Epithelial cell of proximal tubule (primary cell): ENCODE measurements at places on chromosomes 4 and X. TPM values are rescaled to one million over a fixed set of nuclear protein-coding genes. Genes with fewer than 3 reads are reported as not detected.

SPOCK3 gene
- 0.06 and 0.22 TPM in 2 replicates for total RNA-seq

TMPRSS11A gene
- total RNA-seq, result not detected in 2 replicates

CWH43 gene
- 0.52 and 1.6 TPM in 2 replicates for total RNA-seq

BTK gene
- total RNA-seq, result 0.14 TPM in 1 of 2 replicates, not detected in the other

PNCK gene
- 0.86 TPM in 1 of 2 replicates, not detected in the other for total RNA-seq

SPANXA2 gene
- total RNA-seq, result not detected in 2 replicates

PKD2 gene
- 14.1 and 14.7 TPM in 2 replicates for total RNA-seq

SFRP2 gene
- total RNA-seq, result not detected in 2 replicates

FAM9C gene
- not detected in 2 replicates for total RNA-seq

NOX1 gene
- not detected in 2 replicates for total RNA-seq

REELD1 gene
- total RNA-seq, result not detected in 2 replicates

DNA sequence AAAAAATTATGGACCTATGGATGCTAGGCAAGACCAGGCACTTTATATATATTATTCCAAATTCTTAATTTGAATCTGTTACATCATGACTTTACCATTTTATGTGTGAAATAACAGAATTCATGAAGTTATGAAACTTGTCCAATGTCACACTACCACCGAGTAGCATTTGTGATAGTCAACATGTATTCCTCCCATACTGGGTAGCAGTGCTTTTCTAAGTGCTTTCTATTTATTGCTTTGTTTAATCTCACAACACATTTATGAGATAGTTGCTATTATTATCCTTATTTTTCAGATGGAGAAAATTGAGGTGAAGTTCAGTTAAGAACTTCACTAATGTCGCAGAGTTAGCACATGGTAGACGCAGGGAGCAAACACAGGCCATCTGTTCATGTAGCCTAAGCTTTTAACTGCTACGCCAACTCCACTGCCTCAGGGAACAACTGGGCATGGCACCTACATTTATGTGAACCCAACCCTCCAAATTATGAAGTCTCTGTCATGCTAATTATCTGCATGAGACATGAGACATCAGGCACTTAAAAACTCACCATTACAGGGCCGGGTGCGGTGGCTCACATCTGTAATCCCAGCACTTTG lies 20.8 kb downstream of the GUCY1A1 start:
- no peak for DNase-seq

DNA sequence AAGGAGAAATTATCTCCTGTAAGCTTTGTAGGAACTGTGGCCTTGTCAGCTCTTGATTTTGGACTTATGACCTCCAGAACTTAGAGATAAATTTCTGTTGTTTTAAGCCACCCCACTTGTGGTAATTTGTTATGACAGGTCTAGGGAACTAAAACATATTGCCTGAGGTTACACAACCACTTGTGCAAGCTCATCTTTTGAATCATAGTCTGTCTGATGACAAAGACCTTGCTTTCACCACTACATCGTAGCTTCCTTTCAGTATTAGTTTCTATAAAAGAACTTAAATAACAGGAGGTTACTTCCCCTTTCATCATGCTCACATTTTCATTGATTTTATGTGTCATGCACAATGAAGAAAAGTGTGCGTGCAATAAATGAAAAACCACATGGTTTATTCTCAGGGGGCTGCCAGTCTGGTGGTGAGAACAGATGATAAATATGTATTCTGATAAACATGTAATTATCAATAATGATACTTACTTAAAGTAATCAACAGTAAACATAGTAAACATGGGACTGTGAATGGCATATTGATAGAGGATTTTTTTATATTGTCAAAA lies 690.0 kb upstream of the HS3ST1 start:
- no peak for DNase-seq

GRCh38 chr4:186216465-186217024 lies 10.8 kb upstream of the KLKB1 start:
- no peak for DNase-seq

GRCh38 chr4:183600189-183600685 lies 58.7 kb downstream of the RWDD4 start:
- DNase-seq, result no peak

GRCh38 chr4:57037982-57038604 lies 59.4 kb downstream of the POLR2B start:
- no peak for DNase-seq

- DNase-seq, result no peak
Observed at GRCh38 chr4:32145987-32146386, 1425.8 kb downstream of the PCDH7 start.

DNA sequence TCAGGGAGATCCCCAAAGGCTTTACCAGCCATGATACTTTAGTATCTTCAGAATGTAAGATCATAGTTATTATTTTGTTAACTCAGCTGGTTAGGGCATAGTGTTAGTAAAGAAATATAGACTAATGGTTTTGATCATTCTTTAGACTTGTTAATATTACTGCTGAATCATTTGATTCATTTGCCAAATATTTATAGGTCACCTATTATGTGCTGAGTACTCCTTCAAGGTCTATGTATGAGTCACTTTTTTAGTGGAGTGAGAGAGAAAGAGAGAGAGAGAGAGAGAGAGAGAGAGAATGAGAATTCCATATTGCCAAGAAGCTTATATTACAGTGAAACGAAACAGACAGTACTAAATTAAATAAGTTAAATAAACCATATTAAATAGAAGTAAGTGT lies 110.3 kb downstream of the UBE2NL start:
- peak; percentile 44 for DNase-seq

GRCh38 chrX:108362026-108362425 lies 76.2 kb downstream of the COL4A6 start:
- no peak for DNase-seq

- no peak for DNase-seq
Observed at GRCh38 chr4:95465010-95465409, 83.8 kb downstream of the UNC5C start.

GRCh38 chr4:159185591-159186023 lies 82.7 kb downstream of the RAPGEF2 start:
- DNase-seq, result no peak

DNA sequence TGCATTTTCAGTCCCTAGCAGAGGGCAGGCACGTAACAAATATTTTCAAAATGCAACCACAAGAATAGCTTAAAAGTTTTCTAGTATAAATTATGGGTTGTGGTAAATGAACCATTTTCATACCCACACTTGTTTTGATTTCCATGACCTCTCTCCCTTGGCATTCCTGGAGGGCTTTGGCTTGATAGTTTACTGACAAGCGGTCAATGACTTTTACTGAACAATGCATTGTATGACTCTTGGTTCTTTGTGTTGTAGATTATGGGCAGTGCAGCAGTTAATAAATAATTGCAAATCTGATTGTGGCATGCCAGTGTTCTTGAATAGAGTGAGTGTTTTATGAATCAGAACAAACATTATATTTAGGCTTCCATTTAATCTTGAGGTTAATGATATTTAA lies 285.2 kb upstream of the ARX start:
- no peak for DNase-seq

DNA sequence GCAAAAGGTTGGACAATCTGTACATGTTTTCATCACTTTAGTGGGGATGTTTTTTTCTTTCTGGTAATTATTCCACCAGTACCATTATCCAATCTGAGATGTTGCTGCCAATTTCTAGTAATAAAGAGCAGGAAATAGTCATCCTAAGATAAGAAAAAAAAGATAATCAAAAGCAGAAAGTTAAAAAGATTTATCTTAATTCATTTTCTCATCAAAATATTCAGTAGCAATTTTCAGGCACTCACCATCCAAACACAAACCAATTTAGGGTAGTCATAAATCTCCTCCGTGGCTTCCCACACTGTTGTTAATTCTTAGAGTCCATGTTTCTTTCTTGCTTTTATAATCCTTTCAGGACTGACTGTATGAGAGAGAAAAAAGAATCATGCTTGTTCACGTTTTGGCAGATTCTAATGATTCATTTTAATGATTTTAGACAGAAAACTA lies 263.7 kb upstream of the UGT8 start:
- no peak for DNase-seq

- DNase-seq, result no peak
Observed at GRCh38 chr4:84597450-84597849, 14.5 kb downstream of the CDS1 start.

- no peak for DNase-seq
Observed at GRCh38 chr4:14529653-14530052, 472.6 kb upstream of the CPEB2 start.

GRCh38 chr4:42627885-42628646 lies 28.8 kb downstream of the ATP8A1 start:
- DNase-seq, result no peak

DNA sequence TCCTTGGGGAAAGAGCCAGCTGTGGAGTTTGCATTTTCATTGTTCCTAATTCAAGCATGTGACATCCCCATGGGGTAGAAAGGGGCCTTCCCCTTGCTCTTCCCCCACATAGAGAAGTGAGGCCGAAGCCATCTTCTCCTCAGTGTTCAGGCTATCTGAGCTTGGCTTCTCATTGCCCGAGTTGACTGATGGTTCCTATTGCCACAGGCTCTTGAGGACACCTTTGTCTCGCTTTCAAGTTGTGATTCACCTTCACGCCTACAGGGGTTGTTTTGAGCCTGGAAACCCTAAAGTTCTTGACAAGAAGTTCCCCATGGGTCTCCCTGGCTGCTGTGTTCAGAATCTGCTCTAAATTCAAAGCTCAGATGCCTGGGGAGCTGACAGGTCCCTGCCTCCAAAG lies 25.0 kb downstream of the CCNQ start:
- DNase-seq, result no peak

DNA sequence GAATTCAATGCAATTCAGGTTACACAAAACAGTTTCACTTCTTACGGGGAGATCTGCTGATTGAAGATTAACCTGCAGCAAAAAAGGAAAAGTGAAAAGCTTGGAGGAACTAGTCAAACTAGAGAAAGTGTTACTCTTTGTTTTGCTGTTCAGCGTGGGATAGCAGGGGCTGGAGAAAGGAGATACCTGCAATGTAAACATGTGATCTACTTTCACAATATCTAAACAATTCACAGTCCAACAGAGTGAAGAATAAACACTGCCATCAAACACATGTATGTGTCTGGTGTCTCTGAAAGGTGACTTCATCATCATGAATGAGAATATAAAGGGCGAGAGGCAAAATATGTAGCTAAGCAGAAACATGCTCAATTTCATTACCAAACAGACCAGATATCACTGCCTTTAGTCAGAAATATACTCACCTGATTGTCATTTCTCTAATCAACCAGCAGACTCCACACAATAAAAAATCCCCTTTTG lies 26.4 kb downstream of the NIPAL1 start:
- DNase-seq, result no peak

DNA sequence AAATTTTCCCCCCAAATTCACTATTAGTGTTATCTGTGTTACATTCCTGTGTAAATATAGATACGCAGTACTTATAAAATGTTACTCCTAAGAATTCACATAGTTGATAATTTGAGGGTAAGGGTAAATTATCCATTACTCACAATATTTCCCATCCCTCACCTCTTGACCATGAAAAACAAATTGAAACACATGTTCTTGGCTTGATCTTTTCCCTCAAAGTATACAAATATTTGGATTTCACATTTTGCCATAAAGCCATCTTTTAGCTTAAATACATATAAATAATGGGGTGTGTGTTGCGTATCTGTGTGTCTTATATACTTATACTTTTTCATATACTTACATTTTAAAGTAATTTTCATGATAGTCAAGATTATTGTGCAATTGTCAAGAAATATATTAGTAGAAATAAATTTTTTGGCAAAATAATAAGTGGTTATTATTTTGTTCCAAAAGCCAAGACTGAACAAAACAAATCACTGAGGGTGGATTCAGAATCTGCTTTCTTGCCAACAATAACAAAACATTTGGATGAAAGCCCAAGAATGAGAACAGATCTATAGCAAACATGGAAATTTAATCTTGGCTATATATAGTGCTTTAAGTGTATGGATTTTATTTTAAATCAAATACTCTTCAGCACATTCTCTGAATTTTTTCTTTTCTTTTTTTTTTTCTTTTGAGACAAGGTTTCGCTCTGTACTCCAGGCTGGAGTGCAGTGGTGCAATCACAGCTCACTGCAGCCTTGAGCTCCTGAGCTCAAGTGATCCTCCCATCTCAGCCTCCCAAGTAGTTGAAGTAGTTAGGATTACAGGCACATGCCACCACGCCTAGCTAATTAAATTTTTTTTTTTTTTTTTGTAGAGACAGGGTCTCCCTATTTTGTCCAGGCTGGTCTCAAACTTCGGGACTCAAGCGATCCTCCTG lies 48.5 kb upstream of the PRSS48 start:
- no peak for DNase-seq

- no peak for DNase-seq
Observed at GRCh38 chr4:30294295-30294694, 425.9 kb upstream of the PCDH7 start.

GRCh38 chr4:145775406-145775805 lies 95.5 kb downstream of the C4orf51 start:
- DNase-seq, result no peak

- no peak for DNase-seq
Observed at GRCh38 chrX:7908821-7909220, 18.4 kb downstream of the PNPLA4 start.

- no peak for DNase-seq
Observed at GRCh38 chrX:134502686-134503085, 42.7 kb downstream of the HPRT1 start.

- DNase-seq, result no peak
Observed at GRCh38 chr4:142886566-142886965, 40.5 kb upstream of the INPP4B start.

DNA sequence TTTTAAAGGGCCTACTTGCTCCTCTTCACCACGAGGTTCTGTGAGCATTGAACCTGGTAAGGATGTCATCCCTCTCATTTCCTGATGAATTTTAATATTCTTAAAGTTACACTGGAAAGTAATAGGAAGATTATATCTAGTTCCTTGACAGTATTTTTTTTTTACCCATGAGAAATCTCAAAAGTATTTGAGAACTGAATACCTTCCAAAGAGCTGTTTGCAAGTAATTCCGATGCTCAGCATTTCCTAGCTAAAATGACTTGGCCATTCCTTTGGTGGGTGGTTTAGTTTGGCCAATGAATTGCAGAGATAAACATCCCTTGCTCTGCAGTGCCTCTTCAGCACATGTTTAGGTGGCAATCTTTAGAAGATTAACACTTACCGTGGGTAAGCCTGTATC lies 110.2 kb upstream of the WDR1 start:
- no peak for DNase-seq

DNA sequence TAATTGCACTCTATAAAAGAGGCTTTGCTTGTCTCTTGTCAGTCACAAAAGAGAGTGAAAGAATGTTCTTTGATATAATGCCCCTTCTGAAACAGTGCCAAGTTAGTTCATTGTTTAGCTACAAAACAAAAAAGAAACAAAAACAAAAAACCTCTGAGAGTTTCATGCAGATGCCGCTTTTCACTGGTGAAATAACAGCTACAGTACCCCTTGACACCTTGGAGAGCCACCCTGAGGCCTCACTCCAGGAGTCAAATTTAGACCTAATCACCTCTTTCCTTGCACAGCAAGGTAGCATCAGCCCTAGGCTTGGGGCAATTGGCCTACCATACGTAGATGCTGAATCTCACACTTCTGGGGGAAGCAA lies 185.2 kb downstream of the UNC5C start:
- DNase-seq, result no peak

GRCh38 chr4:21726255-21726815 lies 222.2 kb downstream of the KCNIP4 start:
- DNase-seq, result no peak

- DNase-seq, result no peak
Observed at GRCh38 chr4:168293386-168293975, 25.1 kb downstream of the DDX60 start.

- DNase-seq, result no peak
Observed at GRCh38 chrX:327660-328126, 9.1 kb upstream of the GTPBP6 start.

- no peak for DNase-seq
Observed at GRCh38 chr4:2721586-2721985, 34.5 kb downstream of the TNIP2 start.
